ENCODE measurements at places on chromosomes 7 and 10.

GRCh38 chr10:42973870-42974692, 102.8 kb upstream of the RET start:
- no peak for DNase-seq

- DNase-seq, result peak; percentile 23
These were observed 4.0 kb upstream of the LEP start for GRCh38 chr7:128236924-128237586.

DNA sequence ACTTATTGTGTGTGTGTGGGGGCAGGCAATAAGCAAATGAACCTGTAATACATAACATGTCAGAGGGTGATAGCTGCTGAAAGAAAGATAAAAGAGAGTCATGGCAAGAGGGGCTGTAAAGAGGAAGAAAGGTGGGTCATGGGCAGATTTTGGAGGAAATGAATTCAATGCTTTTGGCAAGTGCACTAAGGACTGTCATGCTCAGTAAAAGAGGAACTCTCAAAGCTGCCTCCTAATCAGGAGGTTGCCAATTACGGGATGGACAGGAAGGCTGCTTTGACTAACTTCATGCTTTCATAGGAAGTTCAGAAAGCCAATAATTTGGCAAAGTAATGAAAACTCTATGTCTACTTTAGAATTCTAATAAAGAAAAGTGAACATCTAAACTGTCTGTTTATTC, 401.2 kb downstream of the SH2D4B start:
- no peak for DNase-seq

DNA sequence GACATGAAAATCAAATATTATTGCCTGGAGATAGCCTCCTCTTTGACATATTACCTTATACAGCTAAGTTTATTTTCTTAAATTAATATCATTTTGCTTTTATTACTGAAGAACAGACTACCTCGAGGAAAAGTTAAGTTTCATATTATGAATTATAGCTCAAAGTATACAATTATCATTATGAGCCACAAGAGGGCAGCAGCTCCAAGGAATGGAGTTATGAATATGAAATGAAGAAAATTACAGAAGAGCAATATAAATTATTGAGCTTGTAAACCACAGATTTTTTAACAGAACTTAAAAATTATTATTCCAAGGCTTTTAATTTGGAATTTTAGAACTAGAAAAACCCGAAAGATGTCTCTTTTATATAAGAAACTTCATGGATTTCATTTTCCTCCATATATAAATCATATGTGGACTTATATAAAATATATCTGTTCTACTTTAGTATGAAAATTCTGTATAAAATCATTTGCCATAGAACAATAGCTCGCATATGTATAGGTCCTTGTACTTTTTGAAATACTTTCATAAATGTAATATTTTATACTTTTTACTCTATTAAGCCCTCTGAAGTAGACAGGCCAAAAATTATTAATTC, 40.1 kb downstream of the IQUB start:
- peak; percentile 60 for DNase-seq

DNA sequence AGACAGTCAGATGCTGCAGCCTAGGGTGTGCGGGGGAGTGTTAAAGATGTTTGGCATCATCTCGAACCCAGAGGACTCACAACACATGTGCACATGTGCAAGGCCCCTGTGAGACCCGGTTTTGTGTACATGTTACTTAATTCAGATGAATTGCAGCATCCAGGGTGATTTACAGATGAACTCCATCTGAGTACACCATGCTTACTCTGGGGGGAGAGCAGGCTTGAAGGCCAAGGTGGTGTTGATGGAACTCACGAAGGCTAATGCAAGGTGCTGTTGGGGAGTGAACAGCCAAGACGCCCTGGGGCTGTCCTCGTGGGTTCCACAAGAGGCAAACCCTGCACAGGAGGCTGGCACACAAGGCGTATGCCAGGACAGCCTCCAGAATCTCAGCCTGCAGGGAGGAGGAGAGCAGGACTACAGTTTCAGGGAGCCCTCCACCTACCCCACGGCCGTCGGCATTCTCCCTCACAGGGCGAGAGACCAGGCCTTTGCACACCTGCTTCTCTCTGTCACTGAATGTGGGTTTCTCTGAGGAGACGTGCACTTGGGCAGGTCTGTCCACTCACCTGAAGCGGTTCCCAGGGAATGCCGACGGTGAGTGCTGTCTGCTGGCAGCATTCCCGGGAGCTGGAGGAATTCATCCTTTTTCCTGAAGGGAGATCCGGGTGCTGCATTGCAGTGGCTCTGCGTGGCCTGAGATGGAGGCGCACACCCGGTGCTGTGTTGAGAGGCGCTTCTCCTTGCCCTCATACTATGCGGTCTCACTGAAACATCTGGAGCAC, 178.5 kb upstream of the RNF32 start:
- DNase-seq, result no peak

DNA sequence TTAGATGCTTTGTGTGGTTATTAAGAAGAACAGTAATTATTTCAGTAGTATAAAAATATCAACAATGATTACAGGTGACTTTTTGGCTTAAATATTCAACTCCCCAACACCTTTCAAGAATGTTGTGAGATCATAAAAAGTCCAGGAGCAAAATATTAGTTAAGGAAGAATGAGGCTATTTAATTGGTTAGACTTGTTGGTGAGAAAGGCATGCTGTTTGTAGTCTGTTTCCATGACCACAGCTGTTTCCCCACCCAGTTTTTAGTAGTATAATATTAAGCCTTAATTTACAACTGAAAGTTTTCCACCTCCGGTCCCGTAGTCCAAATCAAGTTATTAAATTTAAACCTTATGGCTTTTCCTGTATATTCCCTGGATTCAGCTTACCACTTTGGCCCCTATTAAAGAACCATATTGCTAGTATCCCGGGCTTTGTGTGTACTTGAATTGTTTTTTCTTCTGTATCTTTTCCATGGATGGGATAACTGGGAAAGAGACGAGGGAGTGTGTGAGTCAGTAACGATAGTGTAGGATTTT, 133.3 kb downstream of the CELF2 start:
- DNase-seq, result no peak

DNA sequence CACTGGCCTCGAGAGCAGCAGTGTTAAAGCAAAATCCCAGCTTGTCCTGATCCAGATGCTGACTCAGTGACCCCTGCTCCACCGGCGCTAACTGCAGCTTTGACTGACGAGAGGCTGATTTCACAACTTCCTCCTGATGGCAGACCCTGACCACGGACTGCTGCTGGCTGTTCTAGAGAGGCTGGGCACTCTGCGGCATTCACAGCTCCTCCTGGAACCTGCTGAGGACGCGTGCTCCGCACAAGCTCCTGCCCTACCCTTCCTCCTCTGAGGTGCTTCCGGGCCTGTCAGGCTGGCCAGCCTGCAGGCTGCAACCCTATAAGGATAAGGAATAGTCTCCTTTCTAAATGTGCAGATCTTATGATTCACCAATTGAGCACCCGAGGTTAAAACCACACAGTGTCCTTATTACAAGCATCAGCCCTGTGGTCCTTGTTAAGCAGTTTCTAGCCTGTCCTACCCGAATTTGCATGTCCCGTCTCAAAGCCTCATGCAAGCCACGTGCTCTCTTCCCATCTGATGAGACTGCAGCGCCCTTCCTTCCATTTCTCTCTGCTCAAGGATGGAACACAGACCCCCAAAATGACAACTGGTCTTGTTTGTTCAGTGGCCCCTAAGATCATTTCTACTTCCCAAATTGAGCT, 35.5 kb upstream of the NCAPG2 start:
- no peak for DNase-seq

DNA sequence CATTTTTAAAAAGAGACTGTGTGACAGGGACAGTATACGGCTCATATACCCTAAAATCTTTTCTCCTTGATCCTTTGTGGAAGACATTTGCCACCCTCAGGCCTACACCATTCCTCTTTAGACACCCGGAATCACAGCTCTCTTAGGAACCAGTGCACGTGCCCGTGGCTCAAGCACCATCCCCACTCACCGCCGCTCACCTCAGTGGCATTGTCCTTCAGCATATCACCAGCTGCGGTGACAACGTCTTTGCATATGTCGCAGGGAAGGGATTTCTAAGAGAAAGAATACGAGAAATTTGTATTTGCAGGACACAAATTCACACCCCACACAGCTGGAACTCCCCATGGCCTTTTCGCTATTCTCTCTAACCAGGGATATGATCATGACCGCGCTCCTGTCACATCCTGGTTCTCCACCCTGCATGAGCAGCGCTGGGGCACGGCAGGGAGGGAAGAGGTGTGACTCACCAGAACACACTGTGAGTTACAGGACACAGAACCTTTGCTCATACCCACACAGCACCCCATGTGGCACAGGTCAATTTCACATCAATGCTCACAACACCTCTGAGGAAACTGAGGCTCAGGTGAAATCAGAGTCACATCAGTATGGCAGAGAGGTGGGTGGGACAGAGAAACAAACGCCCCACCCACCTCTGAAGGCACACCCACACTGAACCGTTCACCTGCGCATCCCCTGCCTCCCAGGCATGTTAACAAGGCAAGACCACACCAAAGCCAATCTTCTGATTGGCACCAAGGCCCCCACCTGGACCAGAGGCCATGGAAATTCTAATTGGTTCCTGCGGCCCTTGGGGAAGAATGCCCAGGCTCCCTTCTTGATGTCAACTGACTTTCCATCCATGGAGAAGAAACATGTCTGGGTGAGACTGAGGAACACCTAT, 19.2 kb downstream of the PSAP start:
- no peak for DNase-seq

- no peak for DNase-seq
These were observed 62.4 kb downstream of the EEPD1 start for GRCh38 chr7:36215457-36215765.

DNA sequence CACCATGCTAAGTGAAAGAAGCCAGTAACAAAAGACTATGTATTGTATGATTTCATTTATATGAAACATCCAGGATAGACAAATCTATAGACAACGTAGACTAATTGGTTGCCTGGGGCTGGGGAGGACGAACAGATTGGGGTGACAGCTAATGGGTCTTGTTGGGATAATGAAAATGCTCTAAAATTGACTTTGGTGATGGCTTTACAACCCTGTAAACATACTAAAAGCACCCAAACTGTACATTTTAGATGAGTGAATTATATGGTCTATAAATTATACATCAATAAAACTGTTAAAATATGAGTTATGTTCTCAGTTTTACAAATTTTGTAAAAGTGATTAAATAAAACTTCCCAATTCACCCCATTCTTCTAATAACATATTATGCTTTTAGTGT, 261.5 kb downstream of the ELMO1 start:
- DNase-seq, result no peak

DNA sequence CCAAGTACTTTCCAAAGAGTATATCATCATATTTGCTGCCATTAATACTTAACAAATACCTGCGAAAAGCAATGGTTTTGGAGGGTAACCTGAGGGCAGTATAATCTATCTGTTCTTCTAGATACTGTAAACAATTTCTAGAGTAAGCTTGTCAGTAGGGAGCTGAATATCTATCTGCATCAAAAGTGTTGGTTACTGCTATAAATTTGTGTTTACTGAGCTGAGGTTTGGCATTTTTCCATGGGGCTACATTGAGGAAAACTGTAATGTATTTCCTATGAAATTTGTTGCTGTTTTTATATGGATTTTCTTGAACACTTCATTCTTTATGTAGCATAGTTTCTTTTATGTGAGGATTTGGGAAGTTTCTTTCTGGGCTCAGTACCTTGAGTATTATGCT, 913.4 kb downstream of the CNTNAP2 start:
- DNase-seq, result no peak

GRCh38 chr7:77563275-77563674, 26.2 kb downstream of the PTPN12 start:
- no peak for DNase-seq

DNA sequence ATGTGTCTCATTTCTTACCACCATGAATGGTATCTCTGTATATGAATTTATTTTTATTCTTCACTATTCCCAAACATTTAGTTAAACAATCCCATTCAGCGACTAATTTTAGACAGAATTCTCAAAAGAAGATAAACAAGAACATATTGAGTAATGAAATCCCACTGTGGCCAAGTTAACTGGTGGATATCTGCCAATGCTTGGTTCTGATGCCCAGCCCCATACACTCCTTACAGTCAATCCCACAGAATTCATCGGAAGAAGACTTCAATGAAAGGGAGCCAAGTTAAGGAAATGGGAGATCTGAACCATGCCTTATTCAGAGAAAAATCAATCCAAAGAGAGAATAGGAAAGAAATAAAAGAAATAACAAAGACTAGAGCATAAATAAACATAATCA, 518.0 kb downstream of the XPNPEP1 start:
- DNase-seq, result no peak

- DNase-seq, result no peak
These were observed 7.9 kb upstream of the IGF2BP3 start for GRCh38 chr7:23477962-23478866.

DNA sequence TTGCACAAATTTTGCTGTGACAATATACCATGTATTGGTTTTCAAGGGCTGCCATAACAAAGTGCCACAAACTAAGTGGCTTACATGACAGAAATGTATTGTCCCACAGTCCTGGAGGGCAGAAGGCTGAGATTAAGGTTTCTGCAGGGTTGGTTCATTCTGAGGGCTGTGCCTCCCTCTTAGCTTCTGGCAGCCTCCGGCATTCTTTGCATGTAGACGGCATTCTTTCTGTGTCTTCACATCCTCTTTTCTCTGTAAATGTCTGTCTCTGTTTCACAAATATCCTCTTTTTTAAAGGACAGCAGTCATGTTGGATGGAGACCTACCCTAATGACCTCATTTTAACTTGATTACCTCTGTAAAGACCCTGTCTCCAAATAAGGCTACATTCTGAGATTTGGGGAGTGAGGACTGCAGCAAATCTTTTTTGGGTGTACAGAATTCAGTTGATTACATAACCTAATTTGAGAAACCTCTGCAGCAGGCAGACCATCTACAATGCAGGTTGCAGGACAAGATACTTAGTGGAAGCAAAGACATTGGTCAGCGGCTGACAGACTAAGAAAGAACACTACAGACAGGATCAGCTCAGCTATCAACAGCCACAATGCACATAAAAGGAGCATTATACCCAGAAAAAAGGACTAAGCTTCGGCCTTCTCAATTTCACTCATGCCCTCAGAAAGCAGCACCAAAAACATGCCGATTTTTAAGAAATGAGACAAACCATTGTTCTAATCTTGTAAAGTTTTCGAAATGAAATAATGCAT, 84.6 kb upstream of the FAM3C start:
- no peak for DNase-seq

GRCh38 chr7:1264345-1265280, 31.9 kb downstream of the UNCX start:
- no peak for DNase-seq

DNA sequence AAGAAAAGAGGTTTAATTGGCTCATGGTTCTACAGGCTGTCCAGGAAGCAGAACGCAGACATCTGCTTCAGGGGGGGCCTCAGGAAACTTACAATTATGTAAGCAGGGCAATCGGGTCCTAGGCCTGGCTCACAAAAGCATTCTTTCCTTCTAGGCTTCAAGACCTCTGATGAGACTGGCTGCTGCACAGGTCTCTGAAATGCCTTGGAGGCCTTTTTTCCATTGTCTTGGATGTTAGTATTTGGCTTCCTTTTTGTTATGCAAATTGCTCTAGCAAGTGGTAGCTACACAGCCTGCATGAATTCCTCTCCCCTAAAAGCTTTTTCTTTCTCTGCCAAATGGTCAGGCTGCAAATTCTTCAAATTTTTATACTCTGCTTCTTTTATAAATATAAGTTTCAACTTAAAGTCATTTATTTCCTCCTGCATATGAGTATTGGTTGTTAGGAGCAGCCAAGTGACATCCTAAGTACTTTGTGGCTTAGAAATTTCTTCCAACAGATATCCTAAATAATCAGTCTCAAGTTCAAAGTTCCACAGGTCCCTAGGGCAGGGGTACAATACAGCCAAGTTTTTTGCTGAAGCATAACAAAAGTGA, 83.1 kb upstream of the SEMA3A start:
- DNase-seq, result no peak

Data from hematopoietic multipotent progenitor cell treated with erythropoietin and hydrocortisone succinate and interleukin-3 and kit ligand, for 15 days (in vitro differentiated cells).